ENCODE measurements at places on chromosomes 3 and 15.

DNA sequence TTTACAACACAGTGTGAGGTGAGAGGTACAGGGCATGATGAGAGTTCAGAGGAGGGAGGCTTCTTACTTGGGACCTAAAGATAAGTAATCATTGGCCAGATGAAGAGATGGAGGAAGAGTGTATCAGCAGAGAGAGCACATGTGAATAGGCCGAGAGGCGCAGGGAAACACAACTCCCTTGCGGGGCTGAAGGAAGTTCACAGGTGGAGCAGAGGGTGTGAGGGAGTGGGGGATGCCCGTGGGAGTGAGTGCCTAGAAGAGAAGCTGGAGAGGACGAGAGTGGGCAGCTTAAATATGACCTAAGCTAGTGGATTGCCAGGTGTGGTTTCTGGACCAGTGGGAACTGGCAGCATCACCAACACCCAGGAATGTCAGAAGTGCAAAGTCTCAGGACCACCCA, 98.2 kb upstream of the TBC1D5 start:
- no peak for DNase-seq

- DNase-seq: no peak
Observed at GRCh38 chr3:102206511-102207031, 228.2 kb upstream of the ZPLD1 start.

- no peak for DNase-seq
Observed at GRCh38 chr15:25178835-25179672, 224.3 kb downstream of the SNRPN start.

- DNase-seq: no peak
Observed at GRCh38 chr3:169077394-169077906, 586.1 kb downstream of the MECOM start.

DNA sequence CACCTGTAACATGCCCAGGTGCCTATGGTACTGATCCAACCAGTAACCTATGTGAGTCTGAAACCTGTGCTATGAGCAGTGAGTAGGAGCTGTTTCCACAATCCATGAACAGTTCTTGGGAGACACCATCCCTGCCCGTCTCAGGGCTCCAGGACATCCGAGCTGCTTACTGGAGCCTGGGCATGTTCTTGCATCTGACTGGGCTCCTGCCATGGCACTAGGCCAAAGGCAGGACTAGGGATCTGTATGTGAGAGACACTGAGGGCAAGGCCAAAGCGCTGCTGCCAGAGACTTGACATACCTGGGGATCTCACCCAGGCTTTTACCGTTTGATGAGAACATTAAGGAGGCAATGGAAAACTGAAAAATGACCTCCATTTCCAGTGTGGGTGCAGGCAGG, 59.8 kb downstream of the WDR76 start:
- no peak for DNase-seq

DNA sequence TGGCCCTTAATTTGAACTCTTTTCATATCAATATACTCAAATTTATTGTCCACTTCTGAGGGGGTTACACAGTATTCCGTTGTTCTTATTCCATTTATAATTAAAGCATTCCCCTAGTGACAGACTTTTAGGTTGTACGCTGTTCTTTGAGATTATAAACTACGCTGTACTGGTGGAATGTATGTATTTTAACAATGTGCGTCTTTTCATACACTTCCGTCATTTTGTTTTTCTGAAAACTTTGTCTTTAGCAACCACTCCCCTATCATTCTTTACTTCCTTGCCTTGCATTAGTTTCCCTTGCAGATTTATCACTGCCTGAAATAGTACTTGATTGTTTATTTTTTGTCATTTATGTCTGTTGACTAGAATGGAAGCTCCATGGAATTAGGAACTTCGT, 137.0 kb downstream of the THRB start:
- DNase-seq: no peak

- DNase-seq: no peak
Observed at GRCh38 chr3:21331321-21331720, 419.7 kb downstream of the ZNF385D start.

GRCh38 chr3:138092023-138092422, 23.4 kb downstream of the DZIP1L start:
- DNase-seq: no peak

- DNase-seq: no peak
Observed at GRCh38 chr15:88872106-88872505, 23.2 kb downstream of the HAPLN3 start.

DNA sequence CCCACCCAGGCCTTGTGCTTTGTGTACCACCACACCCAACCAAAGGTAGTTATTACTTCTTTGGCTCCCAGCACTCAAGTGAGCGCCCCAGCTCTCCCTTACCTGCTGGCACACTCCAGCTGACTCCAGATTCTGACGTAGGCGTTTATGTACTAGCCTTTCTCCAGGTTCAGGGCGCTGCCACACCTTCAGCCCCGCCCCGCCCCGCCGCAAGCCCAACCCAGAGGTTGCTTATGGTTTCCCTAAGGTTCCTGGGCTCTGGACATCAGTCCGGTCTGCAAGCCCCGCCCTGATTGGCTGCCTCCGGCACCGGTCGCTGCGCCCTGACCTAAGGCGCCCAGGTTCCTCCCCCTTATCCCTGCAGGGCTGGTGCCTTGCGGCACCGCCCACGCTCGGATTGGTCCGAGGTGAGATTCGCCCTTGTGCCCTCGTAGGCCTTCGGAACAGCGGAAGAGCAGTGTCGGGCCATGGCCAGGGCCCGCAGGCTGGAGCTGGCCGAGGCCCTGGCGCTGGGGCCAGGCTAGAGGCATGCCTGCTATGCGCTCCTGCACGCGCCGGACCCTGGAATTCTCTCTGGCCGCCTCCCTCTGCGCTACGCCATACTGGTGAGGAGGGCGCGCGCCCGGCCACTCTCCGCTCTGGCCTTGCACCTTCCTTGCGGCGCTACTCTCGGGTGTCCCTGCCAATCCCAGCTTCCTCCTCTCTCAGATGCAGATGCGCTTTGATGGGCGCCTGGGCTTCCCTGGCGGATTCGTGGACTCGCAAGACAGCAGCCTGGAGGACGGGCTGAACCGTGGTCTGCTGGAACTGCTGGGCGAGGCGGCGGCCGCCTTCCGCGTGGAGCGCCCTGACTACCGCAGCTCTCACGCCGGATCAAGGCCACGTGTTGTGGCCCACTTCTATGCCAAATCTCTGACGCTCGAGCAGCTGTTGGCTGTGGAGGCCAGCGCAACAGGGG, 19.8 kb upstream of the NUDT16 start:
- DNase-seq: no peak

DNA sequence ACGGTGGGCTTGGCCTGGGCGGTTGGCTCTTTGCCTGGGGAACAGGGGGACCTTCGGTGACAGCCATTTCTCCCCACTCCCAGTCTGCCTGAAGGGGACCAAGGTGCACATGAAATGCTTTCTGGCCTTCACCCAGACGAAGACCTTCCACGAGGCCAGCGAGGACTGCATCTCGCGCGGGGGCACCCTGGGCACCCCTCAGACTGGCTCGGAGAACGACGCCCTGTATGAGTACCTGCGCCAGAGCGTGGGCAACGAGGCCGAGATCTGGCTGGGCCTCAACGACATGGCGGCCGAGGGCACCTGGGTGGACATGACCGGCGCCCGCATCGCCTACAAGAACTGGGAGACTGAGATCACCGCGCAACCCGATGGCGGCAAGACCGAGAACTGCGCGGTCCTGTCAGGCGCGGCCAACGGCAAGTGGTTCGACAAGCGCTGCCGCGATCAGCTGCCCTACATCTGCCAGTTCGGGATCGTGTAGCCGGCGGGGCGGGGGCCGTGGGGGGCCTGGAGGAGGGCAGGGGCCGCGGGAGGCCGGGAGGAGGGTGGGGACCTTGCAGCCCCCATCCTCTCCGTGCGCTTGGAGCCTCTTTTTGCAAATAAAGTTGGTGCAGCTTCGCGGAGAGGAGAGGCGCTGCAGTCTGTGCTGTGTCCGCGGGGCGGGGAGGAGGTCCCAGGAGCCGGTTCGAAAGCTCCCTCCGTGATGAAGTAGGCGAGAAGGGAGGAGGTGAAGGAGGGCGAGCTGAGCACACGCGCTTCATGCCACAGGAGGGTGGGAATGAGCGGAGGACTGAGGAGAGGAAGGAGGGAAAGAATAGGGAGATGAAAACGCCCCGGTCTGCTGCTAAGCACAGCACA, 9.6 kb downstream of the CLEC3B start:
- peak; percentile 30 for DNase-seq

- DNase-seq: no peak
Observed at GRCh38 chr3:77323626-77324025, 283.7 kb downstream of the ROBO2 start.

GRCh38 chr3:120424506-120424905, 26.3 kb downstream of the FSTL1 start:
- no peak for DNase-seq

DNA sequence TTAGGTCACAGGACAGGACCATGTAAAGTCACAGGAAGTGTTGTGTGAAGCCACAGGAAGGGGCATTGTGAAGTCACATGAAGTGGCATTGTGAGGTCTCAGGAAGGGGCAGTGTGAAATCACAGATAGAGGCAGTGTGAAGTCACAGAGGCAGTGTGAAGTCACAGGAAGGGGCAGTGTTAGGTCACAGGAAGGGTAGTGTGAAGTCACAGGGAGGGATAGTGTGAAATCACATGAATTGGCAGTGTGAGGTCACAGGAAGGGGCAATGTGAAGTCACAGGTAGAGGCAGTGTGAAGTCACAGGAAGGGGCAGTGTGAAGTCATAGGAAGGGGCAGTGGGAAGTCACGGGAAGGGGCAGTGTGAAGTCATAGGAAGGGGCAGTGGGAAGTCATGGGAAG, 37.9 kb downstream of the GASK1A start:
- DNase-seq: no peak

GRCh38 chr15:91224755-91225380, 124.8 kb downstream of the SV2B start:
- DNase-seq: no peak

GRCh38 chr3:51860703-51861665, at the start of gene IQCF2:
Gene IQCF2 (plus strand): TSS chr3:51861615. CDS start chr3:51861667, 52 bp downstream.
- no peak for DNase-seq

DNA sequence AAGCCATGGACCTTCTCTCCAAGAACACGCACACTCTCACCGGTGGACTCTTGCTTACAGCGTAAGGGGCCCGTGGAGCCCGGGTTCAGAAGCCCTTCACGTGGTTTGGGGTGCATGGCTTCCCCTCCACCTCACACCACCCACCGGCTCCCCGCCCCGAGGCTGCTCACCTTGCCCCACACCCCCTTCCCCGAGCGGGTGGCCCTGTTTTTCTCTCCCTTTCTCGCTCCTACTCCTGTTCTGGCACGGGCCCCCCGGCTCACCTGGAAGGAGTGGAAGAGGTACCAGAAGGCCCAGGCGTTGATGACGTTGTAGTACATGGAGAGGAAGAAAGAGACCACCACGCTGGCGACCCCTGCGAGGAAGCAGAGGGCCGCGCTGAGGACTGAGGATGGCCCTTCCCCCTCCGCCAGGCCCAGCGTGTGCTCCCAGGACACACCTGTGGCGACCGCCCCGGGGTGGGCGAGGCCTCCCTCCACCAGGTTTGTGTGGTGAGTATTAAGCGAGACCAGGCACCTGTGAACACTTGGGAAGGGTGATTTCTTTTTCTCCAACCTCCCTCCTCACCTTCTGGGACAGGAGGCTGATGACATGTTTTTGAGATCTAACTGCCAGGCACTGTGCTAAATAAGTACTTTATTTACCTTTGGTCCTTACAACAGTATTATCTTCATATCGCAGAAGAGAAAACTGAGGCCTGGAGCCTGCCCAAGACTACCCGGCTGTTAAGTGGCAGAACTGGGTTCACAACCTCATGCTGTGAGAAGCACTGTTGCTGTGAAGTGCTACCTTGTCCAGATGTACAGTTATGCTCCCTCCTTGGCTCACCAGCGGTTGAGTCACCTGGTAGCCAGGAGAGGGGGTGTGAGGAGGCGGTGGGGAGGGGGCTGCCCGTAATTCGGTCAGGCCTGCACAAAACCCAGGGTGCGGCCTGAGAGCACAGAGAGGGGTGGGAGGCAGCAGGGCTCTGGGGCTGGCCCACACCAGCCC, 16.3 kb downstream of the SLC6A20 start:
- no peak for DNase-seq

GRCh38 chr3:133995264-133995663, 34.5 kb downstream of the SLCO2A1 start:
- no peak for DNase-seq

DNA sequence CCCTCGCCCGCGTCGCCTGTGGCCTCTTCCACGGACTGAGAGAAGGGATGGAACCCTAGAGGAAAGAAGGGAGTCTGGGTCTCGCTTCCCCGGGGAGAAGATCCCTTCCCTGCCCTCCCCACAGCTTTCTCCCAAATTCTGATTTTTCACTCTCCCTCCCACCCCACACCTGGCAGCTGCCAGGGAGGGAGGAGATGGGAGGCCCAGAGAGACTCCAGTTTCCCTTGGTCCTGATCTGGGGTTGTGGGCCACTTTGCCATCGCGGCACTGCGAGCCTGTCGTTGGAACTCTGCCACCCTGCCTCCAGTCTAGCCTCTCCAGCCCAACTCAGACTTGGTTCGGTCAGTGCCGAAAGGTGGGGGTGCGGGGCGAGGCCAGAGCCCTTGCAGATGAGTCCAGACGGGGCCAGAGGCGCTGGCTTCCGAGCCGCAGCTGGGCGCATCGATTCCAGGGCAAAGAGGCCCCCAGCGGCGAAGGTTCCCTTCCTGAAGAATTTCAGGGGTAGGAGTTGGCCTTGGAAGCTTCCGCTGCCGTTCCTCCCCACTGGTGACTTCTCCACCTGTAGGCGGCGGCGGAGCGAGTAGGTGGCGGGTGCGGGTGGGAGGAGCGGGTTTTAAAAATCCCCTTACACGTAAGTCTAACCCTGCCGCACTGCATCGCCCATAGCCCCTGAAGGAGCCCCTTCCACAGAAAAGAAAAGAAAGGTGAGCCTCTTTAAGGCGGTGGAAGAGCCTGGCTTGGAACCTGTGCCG, 5.2 kb downstream of the WNT5A start:
- DNase-seq: no peak

DNA sequence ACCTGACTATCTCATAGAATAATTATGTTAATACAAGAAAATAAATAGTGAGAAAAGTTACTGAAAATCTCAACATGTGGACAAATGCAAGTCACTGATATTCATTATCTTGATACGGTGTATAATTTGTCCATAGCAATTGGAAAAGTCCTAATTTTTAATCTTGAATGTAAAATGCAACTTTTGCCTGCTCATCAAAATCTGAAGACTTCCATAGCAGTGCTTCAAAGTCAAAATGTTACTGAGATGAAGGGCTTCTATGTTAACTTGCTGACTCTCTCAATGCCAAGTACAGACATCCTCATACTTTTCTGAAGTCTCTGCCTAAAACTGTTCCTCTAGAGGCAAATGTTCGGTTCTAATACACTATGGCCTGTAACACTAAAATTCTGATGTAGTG, 1300.1 kb upstream of the EPHA6 start:
- DNase-seq: no peak

- DNase-seq: peak; percentile 34
Observed at GRCh38 chr3:38004415-38005075, 14.0 kb downstream of the VILL start.

GRCh38 chr15:101209285-101209845, 42.5 kb downstream of the CHSY1 start:
- no peak for DNase-seq

GRCh38 chr15:47756872-47757271, 39.6 kb downstream of the SEMA6D start:
- DNase-seq: no peak

- DNase-seq: no peak
Observed at GRCh38 chr3:175274474-175275218, 415.5 kb downstream of the NAALADL2 start.
